Endodermal cell (in vitro differentiated cells): ENCODE measurements at places on chromosomes 3 and 15. TPM values are rescaled to one million over a fixed set of nuclear protein-coding genes. Genes with fewer than 3 reads are reported as not detected.

The AGTR1 gene
- total RNA-seq: not detected in 3 replicates

DNA sequence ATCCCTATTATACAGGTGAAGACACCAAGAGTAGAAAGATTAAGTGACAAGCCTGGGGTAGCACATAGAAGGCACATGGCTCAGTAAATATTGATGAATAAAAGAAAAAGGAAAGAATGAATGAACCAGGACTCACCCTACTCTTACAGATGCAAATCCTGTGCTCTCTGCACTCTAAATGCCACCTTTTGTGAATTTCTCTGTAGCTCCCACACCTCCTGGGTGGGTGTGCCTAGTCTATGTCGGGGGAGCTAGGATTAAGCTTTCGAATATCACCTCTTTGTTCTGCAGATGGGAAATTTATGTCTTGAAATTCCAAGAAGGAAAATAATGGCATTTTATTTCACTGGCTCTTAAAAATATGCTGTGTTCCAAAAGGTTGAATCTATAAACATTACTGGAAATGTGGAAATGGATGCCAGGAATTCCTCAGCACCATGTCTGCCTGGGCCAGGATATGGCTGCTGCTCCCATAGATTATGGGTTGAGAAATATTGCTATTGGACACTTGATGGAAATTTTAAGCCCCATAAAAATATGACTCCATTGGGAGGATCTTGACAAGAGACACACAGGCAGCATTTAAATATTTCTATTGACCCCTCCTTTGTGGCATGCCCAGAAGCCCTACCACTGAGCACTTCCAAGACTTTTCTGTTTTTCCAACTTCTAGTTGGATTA, 43.3 kb downstream of the CCNB2 start:
- peaks cover 11% of the 10 kb centered on the region for H3K36me3 ChIP-seq
- no peak overlapping the region for H3K27ac ChIP-seq
- no peaks in the 10 kb centered on the region for H3K27me3 ChIP-seq
- no peak overlapping the region for H3K4me3 ChIP-seq

- no peak for DNase-seq
- H3K27me3 ChIP-seq: peaks cover 4% of the 10 kb centered on the region
- H3K4me3 ChIP-seq: no peak overlapping the region
- no peaks in the 10 kb centered on the region for H3K36me3 ChIP-seq
These were observed 220.9 kb upstream of the BHLHE40 start for GRCh38 chr3:4758249-4758860.

GRCh38 chr15:59941612-59942011, 62.5 kb upstream of the FOXB1 start:
- no peaks in the 10 kb centered on the region for H3K4me1 ChIP-seq
- H3K4me3 ChIP-seq: no peak overlapping the region
- DNase-seq: peak; percentile 71
- H3K27ac ChIP-seq: no peak overlapping the region
- H3K27me3 ChIP-seq: no peaks in the 10 kb centered on the region
- no peaks in the 10 kb centered on the region for H3K36me3 ChIP-seq
